ENCODE measurements at places on chromosomes 7 and 10. TPM values are rescaled to one million over a fixed set of nuclear protein-coding genes. Genes with fewer than 3 reads are reported as not detected.

The JAKMIP3 gene
- total RNA-seq, result 0.66 TPM

The EBF3 gene
- 7.3 TPM for total RNA-seq

The SEMA3A gene
- 32.5 TPM for total RNA-seq

The ANKRD30A gene
- not detected for total RNA-seq

The PLXNA4 gene
- 6.6 TPM for total RNA-seq

The GIMAP2 gene
- 9.7 TPM for total RNA-seq

The HOXA10 gene
- not detected for total RNA-seq

The UCMA gene
- total RNA-seq, result not detected

The ZYX gene
- total RNA-seq, result 223 TPM

The TRPV5 gene
- total RNA-seq, result not detected

The SPDYE11 gene
- total RNA-seq, result not detected

GRCh38 chr7:156402255-156402654 is 238.3 kb upstream of the RNF32 start:
- DNase-seq, result peak; percentile 47

GRCh38 chr7:139825666-139826290 is 3.3 kb upstream of the TBXAS1 start:
- DNase-seq, result peak; percentile 4

- DNase-seq, result no peak
Measured at GRCh38 chr7:156055206-156055822, 243.1 kb upstream of the SHH start.

GRCh38 chr7:37391791-37392672 is 56.6 kb downstream of the ELMO1 start:
- DNase-seq, result no peak

DNA sequence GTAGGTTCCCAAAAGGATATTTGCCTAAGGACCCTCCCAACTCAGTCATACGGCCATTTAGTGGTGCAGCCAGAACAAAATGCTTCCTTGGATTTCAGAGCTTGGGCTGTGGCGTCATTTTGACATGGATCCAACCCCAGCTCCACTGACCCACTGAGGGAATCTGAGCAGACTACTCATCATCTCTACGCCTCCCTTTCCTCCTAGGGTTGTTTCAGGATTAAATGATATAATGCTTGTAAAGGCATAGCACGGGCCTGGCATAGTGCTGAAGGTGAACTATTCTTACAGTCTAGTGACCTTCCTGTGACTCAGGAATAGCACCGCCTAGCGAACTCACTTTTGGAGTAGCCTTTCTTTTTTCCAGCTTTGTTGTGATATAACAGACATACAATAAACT is 70.3 kb upstream of the LOXL4 start:
- DNase-seq, result no peak

GRCh38 chr10:103715430-103715829 is 139.9 kb downstream of the SH3PXD2A start:
- no peak for DNase-seq

DNA sequence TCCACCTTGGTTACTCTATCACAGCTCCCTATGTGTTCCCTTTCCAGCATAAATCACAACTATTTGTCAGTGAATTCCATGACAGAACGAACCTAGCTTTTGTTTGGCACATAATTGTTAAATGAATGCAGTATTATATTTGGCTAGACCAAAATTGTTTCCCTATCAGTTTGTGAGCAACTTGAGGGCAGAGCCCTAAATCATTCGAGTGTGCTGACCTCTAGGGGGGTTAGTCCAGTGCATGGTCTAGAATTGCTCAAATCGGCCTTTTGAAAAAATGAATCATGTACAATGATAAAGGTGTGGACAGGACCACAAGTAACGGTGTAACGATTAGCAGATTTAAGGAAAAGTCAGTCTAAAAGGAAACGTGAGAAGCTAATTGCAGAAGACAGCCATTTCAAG is 475 bp upstream of the NRBF2 start:
- DNase-seq, result no peak

GRCh38 chr10:92697663-92698511 is 8.1 kb downstream of the HHEX start:
- peak; percentile 14 for DNase-seq

DNA sequence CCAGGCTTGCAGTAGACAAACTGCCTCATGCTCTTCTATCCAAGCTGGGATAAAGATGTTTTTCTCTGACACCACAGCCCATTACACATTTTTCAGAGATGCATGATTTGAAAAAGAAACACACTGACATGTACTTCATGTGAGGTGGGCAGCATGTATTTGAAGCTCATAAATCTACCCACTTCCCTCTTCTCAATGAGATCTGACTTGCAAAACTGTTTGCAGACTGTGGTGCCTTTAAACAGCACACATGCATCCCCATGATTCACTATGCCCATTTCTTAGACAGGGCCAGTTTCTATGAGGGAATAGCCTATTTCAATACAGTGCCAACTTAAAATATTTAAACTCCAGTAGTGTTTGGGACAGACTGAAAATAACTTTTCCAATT is 109.8 kb downstream of the GLI3 start:
- DNase-seq, result no peak

DNA sequence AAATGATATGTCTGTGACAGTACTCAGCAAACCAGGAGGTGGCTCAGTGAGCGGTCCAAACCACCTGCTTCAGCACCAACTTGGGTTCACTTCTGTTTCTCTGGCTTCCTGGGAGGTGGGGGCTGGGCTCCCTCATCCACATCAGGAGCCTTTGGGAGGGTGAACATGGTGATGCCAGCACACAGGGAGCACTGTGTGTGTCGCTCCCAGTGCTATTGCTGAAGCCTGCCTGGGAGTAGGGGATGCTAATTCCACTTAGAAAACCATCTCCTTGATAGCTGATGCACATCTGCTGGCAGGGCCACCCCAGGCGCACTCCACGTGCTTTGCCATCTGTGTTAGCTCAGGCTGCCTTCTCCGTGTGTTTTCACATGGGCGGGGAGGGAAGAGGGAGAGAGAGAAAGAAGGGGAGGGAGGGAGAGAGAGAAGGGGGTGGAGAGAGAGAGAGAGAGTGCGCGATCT is 58.0 kb downstream of the RAMP3 start:
- DNase-seq, result no peak

DNA sequence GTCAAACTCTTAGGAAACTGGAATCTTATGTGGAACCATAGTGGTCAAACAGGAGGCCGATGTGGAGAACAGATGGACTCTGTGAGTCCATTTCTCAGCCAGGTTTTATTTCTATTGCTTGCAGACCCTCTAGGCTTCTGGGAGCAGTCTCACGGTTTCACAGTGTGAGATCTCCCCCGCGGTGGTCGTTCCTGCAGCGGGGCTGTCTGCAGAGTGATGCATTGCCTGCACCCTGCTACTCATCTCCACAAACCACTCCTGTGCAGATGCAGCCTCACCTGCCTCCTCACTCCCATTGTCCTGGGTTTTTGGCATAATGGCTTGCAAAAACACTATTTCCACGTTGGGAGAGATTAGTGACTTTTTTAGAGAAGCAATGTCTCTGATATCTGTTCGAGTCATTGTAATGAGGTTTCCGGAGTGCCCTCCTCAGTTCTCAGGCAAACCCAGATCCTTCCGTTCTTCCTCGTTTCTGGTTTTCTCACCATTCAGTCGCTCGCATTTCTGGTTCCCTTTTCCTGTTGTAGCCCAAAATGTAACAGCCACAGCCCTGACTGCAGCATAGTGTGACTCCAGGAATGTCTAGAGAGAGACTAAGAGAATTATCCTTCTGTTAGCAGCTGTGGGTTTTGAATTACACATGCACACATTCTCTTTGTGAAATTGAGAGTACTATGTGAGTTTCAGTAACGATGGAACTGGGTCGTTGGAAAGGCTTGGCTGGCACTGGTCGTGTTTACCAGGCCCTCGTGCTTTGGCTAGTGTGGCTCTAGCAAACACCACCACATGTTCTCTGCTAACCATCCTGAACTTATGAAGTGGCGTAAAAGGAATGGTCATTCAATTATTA is 30.2 kb downstream of the ACADSB start:
- DNase-seq, result no peak

DNA sequence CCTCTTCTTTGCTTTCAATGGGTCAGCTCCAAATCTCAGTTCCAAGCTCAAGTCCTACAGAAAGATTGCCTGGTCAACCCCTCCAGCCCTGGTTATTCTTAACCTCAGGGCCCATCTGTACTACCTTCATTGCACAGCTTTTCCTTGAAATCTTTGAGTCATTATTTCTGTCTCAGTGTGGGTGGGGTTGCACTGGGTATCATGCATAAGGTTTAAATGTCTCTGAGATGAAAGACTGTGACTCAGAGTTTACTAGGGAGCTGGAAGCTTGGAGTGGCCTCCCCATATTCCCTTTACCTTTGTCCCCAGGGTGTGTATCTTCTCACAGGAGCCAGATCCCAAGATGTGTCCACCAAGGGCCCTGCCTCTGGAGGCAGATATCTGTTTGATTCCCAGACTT is 3.3 kb upstream of the OR6V1 start:
- no peak for DNase-seq

DNA sequence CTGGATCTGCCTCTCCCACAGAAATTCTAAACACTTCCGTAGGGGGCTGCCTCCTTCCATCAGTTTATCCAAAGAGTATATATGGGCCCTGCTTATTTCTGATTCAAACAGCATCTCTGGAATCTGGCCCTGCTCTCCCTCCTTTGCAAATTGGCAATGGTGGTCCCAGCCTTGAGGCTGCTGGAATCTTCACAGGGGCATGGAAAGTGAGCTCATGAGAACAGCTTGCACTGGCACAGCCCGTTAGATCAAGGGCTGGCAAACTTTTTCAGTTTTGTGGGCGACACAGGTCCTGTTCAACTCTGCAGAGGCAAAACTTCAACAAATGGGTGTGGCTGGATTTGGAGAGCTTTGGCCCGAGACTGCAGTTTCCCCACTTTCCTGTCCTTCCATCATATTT is 526.9 kb downstream of the KCNMA1 start:
- DNase-seq, result no peak

GRCh38 chr7:26049081-26049480 is 102.9 kb upstream of the NFE2L3 start:
- no peak for DNase-seq

GRCh38 chr10:126408953-126409641 is 20.8 kb upstream of the ADAM12 start:
- no peak for DNase-seq

DNA sequence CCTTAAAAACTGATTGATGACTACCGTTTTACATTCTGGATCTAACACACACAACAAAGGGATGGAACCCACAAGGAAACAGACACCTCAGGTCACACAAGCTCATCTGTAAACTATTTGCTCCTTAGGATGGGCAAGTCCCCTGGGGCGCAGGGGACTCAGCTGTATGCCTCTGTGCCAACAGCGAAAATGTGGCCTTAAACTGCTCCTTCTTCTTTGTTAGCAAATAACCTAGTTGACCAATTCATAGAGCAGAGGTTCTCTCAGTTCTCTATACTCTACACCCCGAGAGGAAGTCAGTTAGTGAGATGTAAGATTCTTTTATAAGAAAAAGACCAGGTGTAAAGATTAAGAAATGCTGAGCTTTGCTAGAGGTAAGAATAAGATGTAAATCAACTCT is 181.9 kb upstream of the PRSS58 start:
- DNase-seq, result no peak

DNA sequence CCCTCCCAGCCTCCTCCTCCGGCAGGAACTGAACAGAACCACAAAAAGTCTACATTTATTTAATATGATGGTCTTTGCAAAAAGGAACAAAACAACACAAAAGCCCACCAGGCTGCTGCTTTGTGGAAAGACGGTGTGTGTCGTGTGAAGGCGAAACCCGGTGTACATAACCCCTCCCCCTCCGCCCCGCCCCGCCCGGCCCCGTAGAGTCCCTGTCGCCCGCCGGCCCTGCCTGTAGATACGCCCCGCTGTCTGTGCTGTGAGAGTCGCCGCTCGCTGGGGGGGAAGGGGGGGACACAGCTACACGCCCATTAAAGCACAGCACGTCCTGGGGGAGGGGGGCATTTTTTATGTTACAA is 83.3 kb downstream of the PAX2 start:
- DNase-seq, result no peak

GRCh38 chr7:133155146-133155545 is 73.3 kb upstream of the CHCHD3 start:
- DNase-seq, result no peak

DNA sequence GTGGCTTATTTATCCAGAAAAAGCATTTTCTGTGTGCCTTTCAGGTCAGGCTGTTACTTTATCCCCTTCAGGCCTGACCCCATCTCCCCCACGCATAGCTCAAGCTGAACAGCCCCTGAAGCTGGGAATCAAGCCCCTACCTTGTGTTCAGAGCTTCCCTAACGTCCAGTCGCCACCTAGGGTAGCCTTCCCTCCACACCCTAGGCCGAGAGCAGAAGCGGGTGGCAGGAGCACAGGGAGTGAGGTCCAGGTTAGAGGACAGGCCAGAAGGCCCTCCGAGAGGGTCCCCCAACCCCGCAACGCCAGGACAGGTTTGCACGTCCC is 479 bp upstream of the SEMA4G start:
- DNase-seq, result no peak

GRCh38 chr10:106053061-106053460 is 1111.4 kb downstream of the SORCS1 start:
- DNase-seq, result no peak

DNA sequence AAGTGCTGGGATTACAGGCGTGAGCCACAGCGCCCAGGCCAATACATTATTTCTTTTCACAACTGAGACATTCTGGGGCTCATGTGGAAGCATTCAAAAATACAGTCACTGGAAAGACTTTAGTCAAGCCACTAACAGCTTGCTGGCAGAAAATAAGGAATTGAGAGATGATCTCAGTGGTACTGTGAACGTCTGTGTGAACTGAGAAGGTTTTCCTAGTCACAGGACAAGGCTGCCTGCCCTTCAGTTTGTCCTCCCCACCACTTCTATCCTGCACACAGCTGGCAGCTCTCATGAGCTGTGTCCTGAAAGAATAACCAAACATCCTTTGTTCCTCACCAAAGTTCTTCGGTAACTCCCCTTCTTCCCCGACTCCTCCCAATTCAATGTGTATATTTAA is 31.3 kb upstream of the ITGA8 start:
- no peak for DNase-seq

- DNase-seq, result no peak
Measured at GRCh38 chr7:45033261-45033930, 33.4 kb downstream of the CCM2 start.

- no peak for DNase-seq
Measured at GRCh38 chr10:76641215-76641614, 996.4 kb downstream of the KCNMA1 start.

DNA sequence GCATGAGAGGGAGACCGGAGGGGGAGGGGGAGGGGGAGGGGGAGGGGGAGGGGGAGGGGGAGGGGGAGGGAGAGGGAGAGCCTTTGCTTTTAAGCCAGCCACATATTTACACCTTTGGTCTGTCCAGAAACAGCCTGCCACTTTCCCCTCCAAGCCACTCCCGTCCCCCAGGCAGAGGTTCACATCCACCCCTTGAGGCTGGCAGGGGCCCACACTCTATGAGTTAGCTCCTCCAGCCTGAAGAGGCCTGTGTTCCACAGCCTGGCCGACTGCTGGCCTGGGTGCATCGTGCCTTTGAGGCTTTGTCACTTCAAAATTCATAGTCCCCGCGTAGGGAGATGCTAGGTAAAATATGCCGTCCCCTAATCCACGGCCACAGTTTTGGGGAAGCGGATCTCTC is 16.5 kb downstream of the ADAMTS14 start:
- no peak for DNase-seq

GRCh38 chr7:114919587-114919986 is 2.3 kb upstream of the MDFIC start:
- DNase-seq, result no peak
